SK-N-SH (cell line): ENCODE measurements at places on chromosomes 12 and 14.

GRCh38 chr14:79407572-79407971, 803.7 kb downstream of the DIO2 start:
- DNase-seq = no peak

DNA sequence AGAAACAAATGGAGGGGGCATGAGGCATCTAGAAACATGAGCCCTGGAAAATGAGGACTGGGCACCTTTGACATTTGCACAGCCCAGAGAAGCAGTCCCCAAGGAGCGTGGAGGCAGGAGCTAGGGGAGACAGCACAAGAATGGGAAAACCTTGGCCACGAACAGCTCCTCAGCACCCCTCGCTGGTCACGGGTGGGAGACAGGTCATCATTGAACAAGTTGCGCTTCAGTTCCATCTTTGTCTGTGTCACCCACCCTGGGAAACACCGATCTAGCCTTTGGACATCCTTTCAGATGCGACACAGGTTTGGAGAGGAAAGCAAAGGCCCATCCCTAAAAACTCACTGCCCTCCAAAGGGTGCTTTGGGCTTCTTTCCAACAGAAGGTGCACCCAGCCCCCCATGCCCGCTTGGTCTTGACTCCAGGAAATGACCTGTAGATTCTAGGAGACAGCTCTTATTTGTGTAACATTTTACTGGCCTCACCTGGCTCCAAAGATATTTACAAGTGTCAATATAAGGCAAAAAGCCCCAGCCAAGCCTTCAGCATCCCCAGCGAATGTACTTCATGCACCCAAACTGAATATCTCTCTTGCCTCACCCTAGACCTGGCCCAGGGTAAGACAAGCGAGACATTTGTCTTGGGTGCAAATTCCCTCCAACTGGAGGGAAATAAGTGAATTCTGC, 28.8 kb upstream of the CLMN start:
- no peak for DNase-seq

DNA sequence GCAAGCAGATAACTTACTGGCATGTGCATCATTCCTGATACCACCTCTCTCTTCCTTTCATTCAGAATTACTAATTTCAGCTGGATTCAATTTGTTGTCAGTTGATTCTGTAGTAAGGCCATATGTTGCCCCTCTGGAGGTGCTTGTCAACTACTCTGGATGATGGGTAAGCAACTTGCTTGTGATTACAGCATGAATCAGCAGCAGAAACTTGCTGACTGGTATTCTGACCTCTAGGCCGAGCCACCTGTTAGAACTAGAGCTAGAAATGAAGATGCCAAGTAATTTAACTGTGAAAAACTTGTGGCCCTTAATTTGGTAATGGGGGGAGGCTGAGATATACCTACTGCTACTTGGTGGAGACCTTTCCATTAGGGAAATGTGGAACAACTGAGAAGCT, 5.1 kb downstream of the RNF10 start:
- peak; percentile 28 for DNase-seq

DNA sequence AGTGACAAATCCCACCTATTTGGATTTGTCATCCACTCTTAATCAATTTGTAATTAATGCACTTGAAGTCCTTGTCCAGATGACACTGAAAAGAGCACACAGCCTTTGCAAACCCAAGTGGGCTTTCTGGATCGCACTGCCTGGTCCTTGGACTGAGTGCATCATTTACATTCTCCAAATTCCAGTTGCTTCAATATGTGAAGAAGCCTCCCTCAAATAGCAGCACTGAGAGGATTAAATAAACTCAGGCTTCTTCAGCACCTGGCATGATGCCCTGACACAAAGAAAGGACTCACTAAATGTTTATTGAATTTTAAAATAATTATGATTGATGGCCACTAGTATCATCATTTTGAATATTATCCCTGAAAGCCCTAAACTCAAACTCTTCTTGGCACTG, 496.5 kb downstream of the VRK1 start:
- DNase-seq = no peak

DNA sequence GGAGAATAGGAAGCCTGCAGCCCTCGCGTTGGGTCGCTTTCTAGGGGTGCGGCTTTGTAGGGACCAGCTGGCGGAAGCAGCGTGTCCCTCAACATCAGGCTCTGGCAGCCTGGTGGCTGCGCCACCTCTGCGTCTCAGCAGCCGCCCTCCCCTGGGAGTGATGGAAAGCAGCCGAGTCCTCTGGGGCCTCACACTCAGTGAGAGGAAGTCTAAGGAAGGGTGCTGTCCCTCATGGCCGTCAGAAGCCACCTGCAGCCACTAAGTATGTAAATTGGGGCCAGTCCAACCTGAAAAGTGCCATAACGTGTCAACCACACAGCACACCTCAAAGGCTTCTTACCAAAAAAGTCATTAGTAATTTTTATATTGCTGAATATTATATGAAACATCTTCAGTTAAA, 80.3 kb downstream of the WDR20 start:
- DNase-seq = no peak

- no peak for DNase-seq
These were observed 5.2 kb upstream of the CNPY2 start for GRCh38 chr12:56321027-56321426.

DNA sequence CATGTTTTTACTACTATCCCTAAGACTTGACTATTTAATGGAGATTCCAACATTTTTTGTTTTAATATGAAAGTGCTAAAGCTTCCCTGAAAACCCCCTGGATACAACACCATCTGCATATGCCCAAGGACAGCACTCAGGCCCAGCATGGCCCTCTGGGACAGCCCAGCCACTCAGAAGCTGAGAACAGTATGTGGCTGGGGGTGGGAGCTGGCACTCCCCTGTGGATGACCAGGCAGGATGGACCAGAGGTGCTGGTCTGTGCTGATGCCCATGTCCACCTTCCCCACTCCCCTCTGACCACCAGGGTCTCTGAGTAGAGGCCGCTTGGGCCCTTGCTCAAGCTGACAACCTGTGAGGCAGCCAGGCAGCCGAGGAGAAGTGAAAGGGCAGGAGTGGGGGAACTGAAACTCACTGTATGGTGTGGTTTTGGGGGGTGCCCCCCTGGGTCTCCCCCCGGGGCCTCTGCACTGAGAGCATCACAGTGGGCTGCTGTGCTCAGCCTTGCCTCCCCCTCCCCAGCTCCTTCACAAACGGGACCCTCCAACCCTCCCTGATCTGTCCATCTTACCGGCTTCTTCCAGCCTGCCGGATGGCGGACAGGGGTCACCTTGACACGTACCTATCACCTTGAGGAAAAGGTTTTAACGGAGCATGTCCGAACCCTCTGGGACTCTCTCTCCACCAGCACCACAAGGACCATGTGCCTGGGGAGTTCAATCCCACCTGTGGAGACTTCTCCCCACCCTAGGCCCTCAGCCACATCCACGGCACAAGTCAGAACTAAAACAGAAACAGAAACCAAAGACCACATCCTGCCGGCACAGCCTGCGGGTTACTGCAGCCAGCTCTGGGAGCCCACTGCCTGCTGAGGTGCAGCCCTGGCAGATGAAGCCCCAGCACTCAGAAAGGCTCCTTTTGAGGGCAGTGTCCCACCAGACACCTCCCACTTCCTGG, at the start of gene TMEM229B:
Gene TMEM229B (minus strand): TSS at position 785 of the 957 bp plus-strand sequence. CDS start 14,798 bp downstream, outside the sequence.
- DNase-seq = no peak

DNA sequence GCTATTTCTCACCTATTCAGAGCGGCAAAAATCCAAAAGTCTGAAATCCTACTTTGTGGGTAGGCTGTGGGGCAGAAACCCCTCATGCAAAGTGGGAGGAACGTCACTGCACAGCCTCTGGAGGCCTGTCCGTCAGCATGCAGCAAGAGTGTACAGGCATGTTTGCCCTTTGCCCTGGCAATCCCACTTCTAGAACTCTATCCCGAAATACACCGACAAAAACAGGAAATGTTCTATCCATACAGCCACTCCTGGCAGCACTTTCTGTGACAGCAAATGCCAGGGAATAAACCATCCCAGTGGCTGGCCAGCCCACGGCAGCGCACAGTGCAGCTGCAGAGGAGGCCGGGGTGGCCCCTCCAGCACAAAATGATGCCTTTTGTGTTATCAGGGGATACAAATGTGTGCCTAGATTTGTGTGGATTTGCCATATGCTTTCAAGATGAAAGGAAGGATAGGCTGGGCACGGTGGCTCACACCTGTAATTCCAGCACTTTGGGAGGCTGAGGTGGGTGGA, 39.7 kb downstream of the AMN start:
- DNase-seq = no peak

- DNase-seq = no peak
These were observed 18.6 kb upstream of the NTN4 start for GRCh38 chr12:95809000-95809680.

GRCh38 chr12:93889516-93890212, 212.5 kb downstream of the CRADD start:
- DNase-seq = no peak
